Left kidney (tissue), 8 donors: ENCODE measurements at places on chromosomes 7 and 10.
A peak's percentile ranks its signal among the peaks of the same experiment; 100 is the strongest.

GRCh38 chr10:72011976-72012512, 47.8 kb downstream of the CHST3 start:
- DNase-seq: no peak

- peak; percentile 78 for DNase-seq
These were observed at the start of gene ZNF398 for GRCh38 chr7:149147072-149147751. ZNF398 (plus strand) TSS chr7:149147453; CDS start chr7:149147743, 290 bp downstream.

DNA sequence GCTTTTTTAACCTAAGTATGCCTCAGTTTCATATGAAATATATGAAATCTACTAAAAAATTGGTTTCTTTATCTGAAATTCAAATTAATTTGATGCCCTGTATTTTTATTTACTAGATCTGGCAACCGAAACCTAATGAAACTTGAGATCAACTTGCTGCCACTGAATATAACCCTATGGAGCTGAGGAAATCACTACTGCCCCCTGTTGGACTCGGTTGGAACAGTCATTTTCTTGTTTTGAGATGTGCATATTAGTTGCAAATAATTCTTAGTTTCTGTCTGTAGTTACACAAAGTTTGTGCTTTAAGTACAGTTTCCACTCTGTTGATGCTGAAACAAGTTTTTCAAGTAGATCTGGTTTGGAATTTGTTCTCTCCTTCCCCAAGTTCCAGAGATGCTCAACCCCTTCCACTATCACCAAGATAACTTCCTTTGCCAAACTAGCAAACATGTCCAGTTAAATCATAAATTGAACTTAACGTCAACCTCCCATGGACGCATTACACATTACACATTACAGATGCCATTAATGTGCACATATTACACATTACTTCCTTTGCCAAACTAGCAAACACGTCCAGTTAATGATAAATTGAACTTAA, 22.2 kb upstream of the EXOC4 start:
- DNase-seq: no peak

DNA sequence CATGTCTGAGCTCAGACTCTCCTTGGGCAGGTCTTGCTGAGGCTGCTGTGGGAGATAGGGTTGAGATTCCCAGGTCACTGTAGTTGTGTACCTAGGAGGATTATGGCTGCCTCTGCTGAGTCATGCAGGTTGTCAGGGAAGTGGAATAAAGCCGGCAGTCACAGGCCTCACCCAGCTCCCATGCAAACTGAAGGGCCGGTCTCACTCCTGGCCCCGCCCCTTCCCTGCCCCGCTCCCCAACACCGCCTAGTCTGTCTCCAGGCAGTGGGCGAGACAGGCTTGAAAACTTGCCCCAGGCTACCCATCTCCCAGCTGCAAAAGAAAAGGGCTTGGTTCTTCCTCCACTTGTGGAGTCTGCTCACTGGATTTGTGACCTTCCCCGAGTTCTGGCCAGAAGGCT, 41.6 kb upstream of the SDHAF3 start:
- no peak for DNase-seq

DNA sequence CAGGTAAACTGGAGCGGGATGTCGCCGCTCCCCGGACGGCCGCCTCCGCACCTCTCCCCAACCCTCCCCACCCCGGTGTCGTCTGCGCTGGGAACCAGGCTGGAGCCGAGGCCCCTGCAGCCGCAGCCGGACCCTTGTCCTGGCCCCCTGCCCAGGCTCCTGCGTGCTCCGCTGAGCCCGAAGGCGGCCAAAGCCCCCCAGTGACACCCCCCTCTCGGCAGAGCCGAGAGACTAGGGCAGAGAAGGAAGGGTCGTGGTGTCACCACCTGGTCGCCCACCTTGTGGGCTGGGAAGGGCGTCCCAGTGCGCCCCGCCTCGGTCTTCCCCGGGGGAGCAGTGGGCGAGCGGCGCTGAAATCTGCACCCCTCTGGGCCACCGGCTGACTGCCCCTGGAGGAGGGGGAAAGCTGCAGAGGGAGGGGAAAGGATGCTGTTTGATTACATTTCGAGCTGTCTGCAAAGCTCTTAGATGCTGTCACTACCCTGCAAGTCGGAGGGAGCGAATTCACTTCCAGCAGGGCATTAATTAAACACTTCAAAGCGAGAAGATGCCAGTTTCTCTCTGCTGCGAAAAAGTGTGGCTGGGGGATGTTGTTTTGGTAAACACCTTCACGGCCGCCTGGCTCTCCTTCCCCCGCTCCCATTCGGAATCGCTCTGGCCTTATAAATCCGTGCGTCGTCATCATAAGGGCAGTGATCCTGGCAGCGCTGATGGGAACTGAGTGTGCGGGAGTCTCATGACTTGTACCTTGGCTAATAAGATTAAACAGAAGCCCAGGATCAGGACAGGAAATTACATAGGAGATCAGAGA, 622 bp downstream of the DYNC1I1 start:
- DNase-seq: no peak

- DNase-seq: no peak
These were observed 160.6 kb downstream of the PRKAG2 start for GRCh38 chr7:151716323-151716722.

DNA sequence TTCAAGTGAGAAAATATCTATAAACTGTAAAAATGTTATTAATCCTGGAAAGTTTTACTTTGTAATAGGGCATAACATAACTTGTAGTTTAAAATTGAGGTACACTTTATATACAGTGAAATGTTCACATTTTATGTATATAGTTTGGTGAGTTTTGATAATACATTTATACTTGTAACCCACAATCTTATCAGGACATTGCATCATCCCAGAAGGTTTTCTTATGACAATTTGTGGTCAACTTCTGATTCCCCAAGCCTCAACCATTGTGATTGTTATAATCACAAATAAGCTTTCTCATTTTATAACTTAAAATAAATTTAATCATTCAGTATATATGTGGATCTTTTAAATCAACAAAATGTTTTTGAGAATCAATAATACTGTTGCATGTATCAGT, 151.1 kb downstream of the TFPI2 start:
- DNase-seq: no peak

DNA sequence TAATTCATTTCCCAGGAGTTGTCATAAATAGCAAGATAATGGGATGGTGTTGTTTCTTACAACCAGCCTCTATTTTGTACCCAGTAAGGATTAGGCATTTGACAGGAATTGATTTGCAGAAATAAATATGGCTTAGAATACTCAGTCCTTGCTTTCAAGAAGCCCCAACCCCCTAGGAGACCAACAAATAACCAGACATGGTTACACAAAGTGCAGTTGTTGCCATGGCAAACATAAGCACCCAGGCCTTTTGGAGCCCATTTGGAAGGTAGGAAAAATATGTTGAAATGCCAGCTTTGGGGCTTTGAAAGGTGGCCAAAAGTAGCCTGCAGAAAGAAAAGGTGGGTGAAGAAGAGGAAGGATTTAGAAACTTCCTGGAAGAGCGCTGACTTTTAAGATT, 397.5 kb downstream of the CDC14C start:
- no peak for DNase-seq

- DNase-seq: no peak
These were observed 103.3 kb downstream of the GPAM start for GRCh38 chr10:112080231-112080630.

- DNase-seq: no peak
These were observed 14.7 kb upstream of the OGDHL start for GRCh38 chr10:49776851-49777250.

GRCh38 chr7:47191876-47192291, 390.0 kb downstream of the TNS3 start:
- no peak for DNase-seq
